ENCODE measurements at places on chromosomes 7 and 10. TPM values are rescaled to one million over a fixed set of nuclear protein-coding genes. Genes with fewer than 3 reads are reported as not detected.
A peak's percentile ranks its signal among the peaks of the same experiment; 100 is the strongest.

TYW1B gene
- 0.44 TPM for total RNA-seq

ZNHIT1 gene
- total RNA-seq, result 49.6 TPM

RNF148 gene
- not detected for total RNA-seq

PAX4 gene
- total RNA-seq, result not detected

IRF5 gene
- 3.4 TPM for total RNA-seq

OAT gene
- 38.7 TPM for total RNA-seq

SPDYE6 gene
- not detected for total RNA-seq

CALD1 gene
- total RNA-seq, result 174 TPM

LRIT1 gene
- total RNA-seq, result not detected

VENTX gene
- total RNA-seq, result 0.46 TPM

TUBB8 gene
- not detected for total RNA-seq

DNA sequence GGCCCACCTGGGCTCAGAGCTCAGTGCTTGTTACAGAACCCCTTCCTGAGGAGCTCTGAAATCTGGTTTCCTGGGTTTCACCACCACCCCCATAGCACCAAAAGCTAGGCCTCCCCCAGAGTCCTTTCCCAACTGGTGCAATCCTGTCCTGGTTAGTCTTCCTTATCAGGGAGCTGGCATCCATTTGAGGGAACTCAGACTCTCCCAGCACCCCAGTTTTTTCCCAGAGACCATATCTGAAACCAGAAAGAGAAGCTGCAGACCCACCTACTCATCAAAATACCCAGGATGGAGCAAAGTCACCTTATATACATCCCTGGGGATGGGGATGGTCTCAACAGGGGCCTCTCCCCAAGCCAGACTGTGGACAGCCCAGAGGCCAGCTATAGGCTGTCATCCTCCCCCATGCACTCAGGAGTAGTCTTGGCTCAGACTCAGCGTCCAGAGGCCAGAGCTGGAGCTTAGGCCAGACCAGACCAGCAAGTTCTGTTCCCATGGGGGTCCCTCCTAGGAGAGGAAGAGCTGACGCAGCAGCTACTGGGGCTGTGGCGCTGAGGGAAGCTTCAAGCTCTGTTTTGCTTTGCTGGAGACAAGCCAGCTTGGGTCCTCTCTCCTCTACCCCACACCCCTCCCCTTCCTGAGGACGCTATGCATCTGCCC lies 3.0 kb downstream of the TBATA start:
- no peaks in the 10 kb centered on the region for H3K4me1 ChIP-seq
- H3K4me3 ChIP-seq, result no peak overlapping the region
- no peaks in the 10 kb centered on the region for H3K36me3 ChIP-seq
- DNase-seq, result peak; percentile 50
- no peak overlapping the region for H3K27ac ChIP-seq

- no peak for DNase-seq
- H3K36me3 ChIP-seq, result no peaks in the 10 kb centered on the region
- no peaks in the 10 kb centered on the region for H3K27me3 ChIP-seq
- no peak overlapping the region for H3K4me3 ChIP-seq
- H3K27ac ChIP-seq, result no peak overlapping the region
These were observed 76.9 kb downstream of the MAPK8 start for GRCh38 chr10:48383393-48383792.

DNA sequence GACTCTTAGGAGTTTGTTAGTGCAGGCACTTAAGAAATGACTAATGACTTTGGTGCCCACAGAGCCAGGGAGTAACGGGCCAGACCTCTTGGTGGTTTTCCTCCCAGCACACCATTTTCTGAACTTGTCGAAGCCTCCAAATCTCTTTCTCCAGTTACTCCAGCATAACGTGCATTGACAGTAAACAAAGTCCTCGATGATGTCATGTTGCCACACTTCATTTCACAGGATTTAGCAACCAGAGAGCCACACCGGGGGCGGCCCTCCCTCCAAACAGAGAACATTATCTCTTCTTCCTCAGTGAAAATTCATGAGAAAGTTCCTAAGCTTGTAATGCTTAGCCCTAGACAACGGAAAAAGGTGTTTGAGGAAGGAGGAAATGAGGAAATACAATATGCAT lies 4.0 kb upstream of the SVOPL start:
- no peak overlapping the region for H3K4me3 ChIP-seq
- no peaks in the 10 kb centered on the region for H3K4me1 ChIP-seq
- no peak for DNase-seq
- no peaks in the 10 kb centered on the region for H3K27me3 ChIP-seq
- no peaks in the 10 kb centered on the region for H3K36me3 ChIP-seq

DNA sequence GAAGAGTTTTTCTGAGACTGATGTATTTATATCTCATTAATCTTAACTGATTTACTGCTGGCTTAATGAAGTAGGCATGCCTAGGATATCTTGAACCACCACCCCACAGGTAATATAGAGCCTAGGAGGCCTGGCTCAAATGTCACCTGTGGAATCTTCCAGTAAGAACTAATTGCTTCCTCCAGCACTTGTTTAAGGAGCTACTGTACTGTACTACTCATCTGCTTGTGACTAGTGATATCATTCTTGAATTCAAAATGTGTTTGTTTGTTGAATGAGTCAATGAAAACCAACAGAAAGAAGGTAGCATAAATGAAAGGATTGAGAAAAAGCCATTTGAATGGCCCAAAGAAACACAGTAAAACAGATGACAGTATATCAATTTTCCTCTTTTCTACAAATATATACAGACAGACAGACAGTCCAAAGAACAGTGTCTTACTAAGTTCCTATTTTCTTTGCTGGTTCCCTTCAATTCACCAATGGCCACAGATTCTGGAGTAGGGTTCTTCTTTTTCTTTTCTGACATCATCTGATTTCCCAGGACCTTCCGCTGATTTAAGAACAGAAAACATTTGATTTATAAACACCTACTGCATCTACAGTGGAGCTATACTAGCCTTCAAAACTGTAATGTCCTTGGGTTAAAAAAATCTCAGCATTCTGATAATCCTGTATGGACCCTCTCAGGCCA lies 43.7 kb upstream of the SLIT1 start:
- H3K4me1 ChIP-seq, result no peaks in the 10 kb centered on the region
- peaks cover 35% of the 10 kb centered on the region for H3K36me3 ChIP-seq
- H3K27me3 ChIP-seq, result no peaks in the 10 kb centered on the region
- H3K27ac ChIP-seq, result no peak overlapping the region
- no peak for DNase-seq

DNA sequence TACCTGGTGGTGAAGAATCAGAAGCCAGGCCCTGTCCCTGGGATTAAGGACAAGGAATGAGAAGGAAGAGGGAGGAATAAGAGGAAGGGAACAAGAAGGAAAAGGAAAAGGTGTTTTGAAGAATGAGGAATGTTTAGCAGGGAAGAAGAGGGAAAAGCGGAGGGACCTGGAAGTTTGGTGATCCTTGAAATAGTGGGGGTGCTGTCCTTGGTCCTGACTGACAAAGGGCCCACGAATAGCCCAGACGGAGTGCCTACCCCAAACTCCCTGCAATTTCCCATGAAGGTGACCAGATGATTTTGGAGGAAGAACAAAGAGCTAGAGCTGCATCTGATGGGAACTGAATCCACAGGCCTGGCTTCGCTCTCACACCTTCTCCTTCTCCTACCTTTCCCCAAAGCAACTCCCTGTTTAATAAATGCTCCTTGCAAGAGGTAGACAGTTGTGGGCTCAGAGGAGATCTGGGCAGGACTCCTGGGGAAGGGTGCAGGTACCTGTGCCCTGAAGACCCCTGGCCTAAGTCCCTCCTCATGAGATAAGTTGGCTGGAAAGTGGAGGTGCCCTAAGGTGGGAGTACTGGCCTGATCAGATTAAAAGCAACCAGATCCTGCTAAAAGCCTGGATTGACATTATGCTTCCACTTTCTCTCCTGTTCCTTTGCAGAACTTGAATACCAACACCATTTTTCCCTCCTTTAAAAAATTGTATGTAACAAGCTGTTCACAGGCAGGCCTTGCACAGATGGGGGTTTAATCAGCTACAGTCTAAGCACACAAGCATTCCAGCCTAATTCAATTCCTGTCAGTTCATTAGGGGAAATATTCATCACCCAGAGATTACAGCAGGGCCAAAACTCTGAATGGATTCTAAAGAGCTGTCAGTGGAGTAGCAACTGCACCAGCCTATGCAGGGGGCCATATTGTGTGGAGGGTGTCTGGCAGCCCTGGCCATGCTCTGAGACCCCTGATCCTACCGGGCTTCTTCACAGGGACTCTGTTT lies 19.4 kb downstream of the KAZALD1 start:
- H3K36me3 ChIP-seq, result no peaks in the 10 kb centered on the region
- H3K27me3 ChIP-seq, result peaks cover 54% of the 10 kb centered on the region
- no peak for DNase-seq
- no peaks in the 10 kb centered on the region for H3K4me1 ChIP-seq
- no peak overlapping the region for H3K4me3 ChIP-seq

DNA sequence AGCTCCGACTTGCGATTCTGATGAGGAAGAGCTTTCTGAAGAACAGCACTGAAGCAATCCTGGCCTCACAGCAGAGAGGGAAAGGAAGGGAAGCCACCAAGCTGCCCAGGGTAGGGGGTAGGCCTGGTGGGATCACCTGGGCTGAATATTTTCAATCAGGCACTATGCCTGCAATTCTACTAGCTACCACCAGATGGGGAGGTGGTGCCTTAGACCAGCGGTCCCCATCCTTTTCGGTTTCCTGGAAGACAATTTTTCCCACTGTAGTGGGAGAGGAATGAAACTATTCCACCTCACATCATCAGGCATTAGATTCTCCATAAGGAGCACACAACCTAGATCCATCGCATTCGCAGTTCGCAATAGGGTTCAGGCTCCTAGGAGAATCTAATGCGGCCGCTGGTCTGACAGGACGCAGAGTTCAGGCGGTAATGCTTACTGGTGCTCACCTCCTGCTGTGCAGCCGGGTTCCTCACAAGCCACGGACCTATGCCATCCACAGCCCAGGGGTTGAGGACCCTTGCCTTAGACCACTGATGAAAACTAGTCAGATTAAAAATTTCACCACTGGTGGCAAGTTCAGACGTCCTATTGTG lies 2.7 kb downstream of the LRRC20 start:
- no peaks in the 10 kb centered on the region for H3K27me3 ChIP-seq
- peaks cover 3% of the 10 kb centered on the region for H3K36me3 ChIP-seq
- no peak overlapping the region for H3K27ac ChIP-seq
- no peak overlapping the region for H3K4me3 ChIP-seq

GRCh38 chr10:20247891-20248708 lies 431.9 kb downstream of the PLXDC2 start:
- no peak overlapping the region for H3K4me3 ChIP-seq
- H3K27me3 ChIP-seq, result no peaks in the 10 kb centered on the region
- no peak overlapping the region for H3K27ac ChIP-seq
- no peak for DNase-seq
- H3K4me1 ChIP-seq, result no peaks in the 10 kb centered on the region

GRCh38 chr10:98273057-98273850 lies 5.3 kb upstream of the LOXL4 start:
- no peak overlapping the region for H3K27ac ChIP-seq
- H3K27me3 ChIP-seq, result no peaks in the 10 kb centered on the region
- H3K4me1 ChIP-seq, result peaks cover 19% of the 10 kb centered on the region

GRCh38 chr7:76069238-76069638 lies 21.3 kb downstream of the MDH2 start:
- H3K4me3 ChIP-seq, result no peak overlapping the region
- DNase-seq, result peak; percentile 90
- H3K4me1 ChIP-seq, result peaks cover 25% of the 10 kb centered on the region
- H3K27me3 ChIP-seq, result no peaks in the 10 kb centered on the region
- H3K36me3 ChIP-seq, result peaks cover 32% of the 10 kb centered on the region

- no peak overlapping the region for H3K4me3 ChIP-seq
- no peaks in the 10 kb centered on the region for H3K36me3 ChIP-seq
- no peaks in the 10 kb centered on the region for H3K27me3 ChIP-seq
- H3K27ac ChIP-seq, result no peak overlapping the region
These were observed 57.5 kb upstream of the CREB5 start for GRCh38 chr7:28354601-28355402.

- H3K36me3 ChIP-seq, result no peaks in the 10 kb centered on the region
- no peak for DNase-seq
- H3K27ac ChIP-seq, result no peak overlapping the region
These were observed 26.5 kb upstream of the TRA2A start for GRCh38 chr7:23558303-23558702.

DNA sequence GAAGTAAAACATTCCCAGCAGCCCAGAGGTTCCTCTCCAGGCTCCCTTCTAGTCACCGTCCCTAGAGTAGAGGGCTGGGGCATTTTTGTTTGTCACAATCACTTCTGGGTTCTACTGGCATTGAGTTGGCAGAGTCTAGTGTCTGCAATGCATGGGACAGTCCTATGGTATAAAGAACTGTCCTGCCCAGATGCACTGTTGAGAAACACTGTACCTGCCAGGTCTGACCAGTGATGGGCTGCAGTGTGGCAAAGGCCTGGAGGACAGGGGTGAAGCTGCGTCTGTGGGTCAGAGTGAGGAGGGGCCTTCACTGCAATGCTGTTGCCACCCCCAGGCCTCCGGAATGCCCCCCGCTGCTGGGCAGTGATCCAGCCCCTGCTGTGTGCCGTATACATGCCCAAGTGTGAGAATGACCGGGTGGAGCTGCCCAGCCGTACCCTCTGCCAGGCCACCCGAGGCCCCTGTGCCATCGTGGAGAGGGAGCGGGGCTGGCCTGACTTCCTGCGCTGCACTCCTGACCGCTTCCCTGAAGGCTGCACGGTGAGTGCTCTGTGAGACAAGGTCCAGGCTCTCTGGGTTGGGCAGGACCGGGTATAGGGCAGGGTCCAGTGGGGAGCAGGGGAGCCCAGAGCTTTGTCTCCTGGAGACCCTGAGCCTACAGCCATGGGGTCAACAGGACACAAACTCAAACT lies 14.8 kb downstream of the SMO start:
- peaks cover 7% of the 10 kb centered on the region for H3K36me3 ChIP-seq
- no peaks in the 10 kb centered on the region for H3K4me1 ChIP-seq
- H3K27me3 ChIP-seq, result no peaks in the 10 kb centered on the region
- H3K27ac ChIP-seq, result no peak overlapping the region
- DNase-seq, result no peak
- H3K4me3 ChIP-seq, result no peak overlapping the region

DNA sequence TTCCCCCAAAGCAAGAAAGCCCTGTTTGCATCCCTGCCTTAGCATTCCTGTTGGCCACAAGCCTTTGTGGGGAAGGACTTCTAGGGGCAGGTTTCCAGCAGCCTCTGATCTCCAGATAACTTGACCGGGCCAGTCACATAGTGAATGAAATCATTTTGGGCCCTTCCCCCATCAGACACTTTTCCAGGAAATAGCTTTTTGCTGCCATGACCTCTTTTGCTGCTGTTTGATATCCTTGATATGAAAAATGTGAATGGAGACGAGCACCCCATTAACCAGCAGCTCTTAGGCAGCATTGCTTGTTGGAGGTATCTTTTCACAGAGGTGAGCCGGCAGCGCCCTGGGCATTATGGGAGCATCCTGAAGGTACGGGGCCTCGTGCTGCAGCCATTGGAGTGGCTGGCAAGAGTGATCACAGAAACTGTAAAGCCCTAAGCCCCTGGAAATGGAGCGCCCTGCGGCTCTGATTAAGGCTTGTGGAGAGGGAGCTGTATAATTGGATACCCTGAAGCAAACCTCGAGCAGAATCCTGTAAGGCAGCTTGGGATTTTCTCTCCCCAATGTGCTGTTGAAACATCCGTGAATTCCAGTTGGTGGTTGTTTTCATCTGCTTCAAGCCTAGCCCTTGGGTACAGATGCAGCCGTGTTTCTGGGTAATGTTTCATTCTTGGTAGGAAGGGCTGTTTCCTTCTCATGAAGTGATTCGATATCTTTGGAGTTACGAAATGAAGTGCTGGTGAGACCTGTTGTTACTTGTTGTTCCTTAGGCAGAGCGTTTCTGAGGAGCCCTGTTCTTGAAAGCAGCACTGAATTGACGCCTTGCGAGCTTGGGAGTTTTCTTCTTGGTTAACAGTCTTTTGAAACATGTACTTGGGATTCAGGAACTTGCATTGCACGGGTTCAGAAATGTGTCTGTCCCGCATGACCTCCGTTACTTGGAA lies 179.0 kb downstream of the PTEN start:
- H3K4me3 ChIP-seq, result no peak overlapping the region
- no peaks in the 10 kb centered on the region for H3K27me3 ChIP-seq
- H3K27ac ChIP-seq, result no peak overlapping the region
- no peaks in the 10 kb centered on the region for H3K36me3 ChIP-seq
- no peak for DNase-seq
- H3K4me1 ChIP-seq, result peaks cover 10% of the 10 kb centered on the region

Measured in heart left ventricle (tissue), 16 donors.